KG1 (cell line): ENCODE measurements at places on chromosomes 4 and X.

DNA sequence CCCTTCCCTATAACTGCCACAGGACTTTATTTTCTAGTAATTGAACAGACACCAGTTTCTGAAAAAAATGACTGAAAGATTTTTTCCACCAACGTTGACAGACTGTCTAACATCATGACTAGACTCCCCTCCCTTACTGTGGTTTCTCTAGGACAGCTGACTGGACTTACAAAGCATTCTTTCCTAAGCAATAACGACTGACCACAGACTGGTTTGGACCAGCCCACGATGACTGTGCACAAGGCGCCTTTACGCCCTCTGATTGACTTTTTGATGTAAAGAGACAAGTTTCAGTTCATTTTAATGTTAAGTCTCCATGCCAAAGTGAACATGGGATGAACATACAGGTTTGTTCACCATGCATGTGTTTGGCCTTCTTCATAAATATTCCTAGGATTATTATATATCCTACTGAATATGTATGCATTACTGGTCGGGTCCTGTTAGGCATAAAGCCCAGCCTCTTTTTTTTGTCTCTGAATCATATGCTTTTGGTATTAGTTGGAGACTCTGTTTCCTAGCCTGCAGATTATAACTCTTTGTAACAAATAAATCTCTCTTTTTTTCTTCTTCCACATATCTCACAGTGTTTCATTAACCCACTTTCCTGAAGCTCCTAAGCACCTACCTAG lies 50.5 kb upstream of the UGT2B4 start:
- no peak for DNase-seq

- no peak for DNase-seq
Measured at GRCh38 chr4:40183615-40184411, 13.0 kb upstream of the RHOH start.

DNA sequence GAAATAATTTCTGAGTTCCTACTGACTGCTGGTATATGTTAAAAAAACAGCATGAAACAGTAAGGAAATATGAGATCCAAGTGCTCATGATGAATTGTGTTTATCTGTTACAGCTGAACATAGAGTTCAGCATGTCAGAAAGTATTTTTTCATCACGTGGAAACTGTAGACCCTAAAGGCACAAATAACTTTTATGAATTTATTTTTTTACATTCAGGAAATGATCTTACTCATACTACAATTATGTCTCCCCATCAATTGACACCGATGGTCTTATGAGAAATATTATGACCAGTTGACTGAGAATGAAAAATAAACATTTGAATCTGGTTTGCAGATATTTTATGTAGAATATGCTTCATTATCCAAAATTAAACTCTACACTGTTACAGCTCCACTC lies 283.1 kb upstream of the SPANXN4 start:
- no peak for DNase-seq

- DNase-seq: no peak
Measured at GRCh38 chr4:172287117-172287516, 473.9 kb downstream of the GALNTL6 start.

- DNase-seq: no peak
Measured at GRCh38 chrX:140501940-140502468, 2.9 kb downstream of the SOX3 start.

DNA sequence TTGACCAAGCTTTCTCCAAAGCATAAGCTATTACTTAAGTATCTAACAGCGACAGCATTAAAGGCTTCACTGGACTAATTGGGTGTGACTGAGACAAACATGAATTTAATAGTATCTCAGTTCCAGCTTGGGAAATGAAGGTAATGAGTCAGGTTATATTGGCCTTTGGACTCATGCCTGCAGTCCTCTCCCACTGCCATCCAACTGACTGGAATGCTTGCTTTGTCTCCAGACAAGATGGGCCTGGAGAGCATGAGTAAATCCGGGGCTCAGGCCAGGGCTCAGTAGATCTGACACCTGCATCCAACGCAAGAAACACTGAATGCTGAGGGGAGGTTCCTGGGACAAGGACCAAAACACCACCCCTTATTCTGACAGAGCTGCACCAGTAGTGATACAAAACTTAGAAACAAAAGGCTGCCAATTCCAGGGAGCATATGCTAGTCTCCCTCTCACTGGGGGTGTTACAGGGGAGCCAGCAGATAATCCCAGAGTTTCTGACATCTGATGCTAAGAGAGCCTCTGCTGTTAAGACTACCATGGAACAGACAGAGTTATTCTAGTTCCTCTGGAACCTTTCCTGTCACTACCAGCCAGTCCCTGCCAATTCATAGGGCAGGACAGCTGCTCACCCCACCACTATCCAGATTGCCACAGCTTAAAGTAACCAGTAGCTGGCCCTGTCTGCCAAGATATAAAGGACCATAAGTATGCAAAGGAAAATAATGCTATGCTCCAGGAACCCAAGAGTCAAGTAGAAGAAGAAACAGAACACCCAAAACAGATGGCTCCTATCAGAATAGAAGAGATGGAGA lies 293.8 kb downstream of the IQCM start:
- no peak for DNase-seq

DNA sequence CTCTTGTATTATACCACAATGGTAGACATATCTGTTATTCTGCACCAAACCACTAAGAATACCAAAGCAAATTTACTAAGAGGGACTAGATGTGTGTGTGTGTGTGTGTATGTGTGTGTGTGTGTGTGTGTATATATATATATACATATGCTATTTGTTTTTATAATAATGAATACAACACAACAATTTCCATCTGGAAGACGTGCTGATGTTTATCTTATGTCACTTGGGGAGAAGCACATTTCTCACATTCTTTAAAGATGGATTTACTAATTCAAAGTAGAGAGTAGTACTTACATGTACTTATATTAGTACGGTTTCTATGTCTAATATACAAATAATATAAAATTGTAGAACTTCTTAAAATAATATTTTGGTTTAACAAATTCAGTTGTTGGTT lies 52.0 kb downstream of the EDNRA start:
- DNase-seq: no peak
